ENCODE measurements at places on chromosomes 13 and 19.

DNA sequence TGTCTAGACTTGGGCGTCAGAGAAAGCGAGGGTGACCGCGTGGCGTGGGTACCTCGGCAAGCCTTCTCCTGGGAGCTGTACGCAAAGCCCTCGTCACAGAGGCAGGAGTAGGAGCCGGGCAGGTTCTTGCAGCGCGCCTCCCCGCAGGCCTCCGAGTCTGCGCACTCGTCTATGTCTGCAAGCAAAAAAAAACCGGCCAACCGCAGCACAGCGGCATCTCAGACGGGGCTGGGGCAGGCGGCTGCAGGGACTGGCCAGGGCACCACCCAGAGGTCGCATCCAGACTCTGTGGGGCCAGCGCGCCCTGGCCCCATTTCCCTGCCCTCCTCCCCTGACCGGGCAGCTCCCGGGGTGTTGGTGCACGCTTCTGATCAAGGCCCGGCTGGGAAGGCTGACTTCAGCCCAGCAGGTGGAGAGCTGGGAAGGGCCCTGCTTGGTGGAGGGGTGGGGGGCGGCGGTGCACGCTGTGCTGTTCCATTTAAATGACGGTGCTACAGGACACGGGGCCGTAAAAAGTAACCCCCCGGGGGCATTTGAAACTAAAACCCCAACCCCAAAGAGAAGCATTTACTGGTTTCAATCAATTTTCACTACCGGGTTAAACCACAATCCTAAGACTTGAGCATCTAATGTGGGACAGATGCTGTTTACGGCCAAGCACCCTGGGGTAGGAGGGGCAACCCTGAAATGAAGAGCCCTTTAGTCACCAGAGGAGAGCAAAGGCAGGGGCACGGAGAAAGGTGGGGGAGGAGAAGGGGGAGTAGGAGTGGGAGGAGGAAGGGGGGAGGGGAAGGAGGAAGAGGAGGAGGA is 28.2 kb downstream of the GAS6 start:
- DNase-seq = no peak

- DNase-seq = no peak
Measured at GRCh38 chr13:101489643-101490405, 37.3 kb downstream of the ITGBL1 start.

GRCh38 chr13:104920091-104920490 is 1615.4 kb downstream of the EFNB2 start:
- no peak for DNase-seq

GRCh38 chr13:89382981-89383380 is 1711.8 kb downstream of the SLITRK5 start:
- no peak for DNase-seq

GRCh38 chr19:670609-671075 is 5.5 kb upstream of the FSTL3 start:
- DNase-seq = no peak

DNA sequence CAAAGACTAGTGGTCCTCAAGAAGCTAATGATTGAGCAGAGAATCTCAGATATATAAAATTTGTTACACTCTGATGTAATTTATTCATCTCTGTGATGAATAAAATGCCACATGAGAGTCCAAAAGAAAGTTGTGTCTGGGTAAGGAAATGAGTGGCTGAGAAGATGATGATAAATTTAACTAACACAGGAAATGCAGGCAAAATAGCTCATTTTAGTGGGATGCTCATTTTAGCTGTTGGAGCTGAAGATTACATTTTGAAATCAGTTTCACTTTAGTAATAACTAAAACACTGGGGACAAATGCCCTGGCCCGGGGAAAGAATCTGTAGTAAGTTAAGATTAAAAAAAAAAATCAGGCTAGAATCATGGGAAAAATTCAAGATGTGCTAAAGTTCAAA is 35.2 kb downstream of the SPRY2 start:
- no peak for DNase-seq

GRCh38 chr19:9956956-9957355 is 20.6 kb upstream of the OLFM2 start:
- no peak for DNase-seq

DNA sequence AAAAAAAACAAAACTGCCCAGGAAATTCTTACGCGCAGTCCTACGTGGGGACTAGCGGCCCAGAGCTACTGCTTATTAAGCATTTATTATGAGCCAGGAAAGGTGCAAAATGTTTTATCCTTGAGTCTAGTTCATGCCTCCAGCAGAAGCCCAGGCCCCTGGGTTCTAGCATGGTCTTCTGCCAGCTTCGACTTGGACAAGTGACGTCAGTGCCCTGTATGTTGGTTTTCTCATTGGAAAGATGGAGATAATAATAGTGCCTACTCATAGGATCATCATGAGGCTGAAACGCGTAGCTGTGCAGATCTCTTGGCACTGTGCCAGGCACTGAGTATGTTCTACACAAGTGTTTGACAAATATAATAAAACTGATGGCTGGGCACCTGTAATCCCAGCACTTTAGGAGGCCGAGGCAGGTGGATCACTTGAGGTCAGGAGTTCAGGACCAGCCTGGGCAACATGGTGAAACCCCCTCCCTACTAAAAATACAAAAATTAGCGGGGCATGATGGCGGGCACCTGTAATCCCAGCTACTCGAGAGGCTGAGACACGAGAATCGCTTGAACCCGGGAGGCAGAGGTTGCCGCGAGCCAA is 12.4 kb upstream of the SULT2B1 start:
- no peak for DNase-seq

GRCh38 chr19:12933287-12934072 is at the start of gene FARSA:
Gene FARSA (minus strand): TSS chr19:12933711. CDS start chr19:12933696, 15 bp downstream.
- DNase-seq = peak; percentile 76

DNA sequence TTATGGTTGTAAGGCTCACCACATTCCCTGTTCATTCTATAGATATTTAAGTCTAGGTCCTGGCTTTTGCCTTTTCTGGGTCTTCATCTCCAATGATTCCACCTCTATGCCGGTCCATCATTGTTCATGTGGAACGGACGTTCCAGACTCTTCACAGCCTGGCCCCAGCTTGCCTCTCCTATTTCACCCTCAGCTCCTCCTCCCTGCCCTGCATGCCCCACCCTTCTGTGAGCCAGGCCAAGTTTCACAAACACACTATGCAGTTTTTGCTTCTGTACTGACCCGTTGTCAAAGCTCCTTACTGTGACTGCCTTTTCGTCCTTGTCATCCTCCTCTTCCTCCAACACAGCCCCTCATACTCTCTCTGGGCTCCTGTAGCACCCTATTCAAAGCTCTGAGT is 31.3 kb downstream of the TEX26 start:
- no peak for DNase-seq

DNA sequence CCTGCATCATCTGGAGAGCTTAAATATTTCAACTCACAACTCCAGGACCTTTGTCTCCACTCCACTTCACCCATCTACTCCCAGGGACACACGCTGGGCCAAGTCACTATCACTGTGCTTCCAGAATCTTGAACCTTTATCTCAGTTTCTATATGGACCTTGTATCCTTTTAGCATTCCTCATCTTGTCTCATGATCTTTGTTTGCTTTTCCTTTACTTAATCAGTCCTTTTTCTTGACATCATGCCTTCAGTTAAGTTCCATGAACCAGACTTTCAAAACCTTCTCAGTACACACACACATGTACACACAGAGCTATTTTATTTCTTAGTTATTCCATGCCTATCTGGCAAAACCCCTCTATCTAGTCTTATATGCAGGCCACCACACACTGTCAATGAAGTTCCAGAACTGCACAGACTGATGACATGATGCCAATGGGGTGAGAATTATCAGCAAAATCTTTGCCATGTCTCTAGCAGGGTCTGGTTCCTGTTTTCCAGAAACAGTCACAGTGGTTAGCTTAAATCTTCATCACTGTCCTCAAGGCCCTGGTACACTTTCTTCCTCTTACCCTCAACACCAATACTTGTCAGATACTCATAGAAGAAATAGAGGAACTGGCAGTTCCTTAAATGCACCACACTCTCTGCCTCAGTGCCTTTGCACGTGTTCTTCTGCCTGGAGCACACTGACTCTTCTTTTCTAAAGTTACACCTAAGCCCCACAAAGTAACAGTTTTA is 77.6 kb upstream of the STARD13 start:
- DNase-seq = peak; percentile 93

DNA sequence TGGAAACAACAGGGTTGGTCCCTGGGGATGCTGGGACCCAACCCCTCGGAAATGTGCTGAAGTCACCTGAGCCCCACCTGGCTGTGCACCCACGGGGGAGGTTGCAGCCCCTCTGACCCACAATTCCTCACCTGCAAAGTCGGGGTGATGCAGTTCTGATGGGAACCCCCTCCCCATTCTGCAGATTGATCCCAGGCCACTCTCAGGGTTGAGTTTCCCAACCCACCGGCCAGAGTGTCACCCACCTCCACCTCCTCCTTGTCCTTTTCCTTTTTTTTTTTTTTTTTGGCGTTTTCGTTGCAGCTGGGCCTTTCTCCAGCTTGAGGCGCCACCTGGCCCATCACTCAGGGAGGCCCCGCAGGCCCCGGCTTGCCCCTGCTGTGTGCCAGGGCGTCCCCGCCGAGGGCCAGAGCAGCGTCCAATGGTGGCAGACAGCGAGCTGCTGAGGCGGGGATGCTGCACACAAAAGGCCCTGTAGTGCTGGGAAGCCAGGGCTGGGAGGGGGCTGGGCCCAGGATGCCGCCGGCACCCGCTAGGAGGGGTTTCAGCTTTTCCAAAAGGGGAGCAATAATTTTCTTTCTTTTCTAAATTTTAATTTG is 4.6 kb downstream of the PIK3R2 start:
- no peak for DNase-seq

DNA sequence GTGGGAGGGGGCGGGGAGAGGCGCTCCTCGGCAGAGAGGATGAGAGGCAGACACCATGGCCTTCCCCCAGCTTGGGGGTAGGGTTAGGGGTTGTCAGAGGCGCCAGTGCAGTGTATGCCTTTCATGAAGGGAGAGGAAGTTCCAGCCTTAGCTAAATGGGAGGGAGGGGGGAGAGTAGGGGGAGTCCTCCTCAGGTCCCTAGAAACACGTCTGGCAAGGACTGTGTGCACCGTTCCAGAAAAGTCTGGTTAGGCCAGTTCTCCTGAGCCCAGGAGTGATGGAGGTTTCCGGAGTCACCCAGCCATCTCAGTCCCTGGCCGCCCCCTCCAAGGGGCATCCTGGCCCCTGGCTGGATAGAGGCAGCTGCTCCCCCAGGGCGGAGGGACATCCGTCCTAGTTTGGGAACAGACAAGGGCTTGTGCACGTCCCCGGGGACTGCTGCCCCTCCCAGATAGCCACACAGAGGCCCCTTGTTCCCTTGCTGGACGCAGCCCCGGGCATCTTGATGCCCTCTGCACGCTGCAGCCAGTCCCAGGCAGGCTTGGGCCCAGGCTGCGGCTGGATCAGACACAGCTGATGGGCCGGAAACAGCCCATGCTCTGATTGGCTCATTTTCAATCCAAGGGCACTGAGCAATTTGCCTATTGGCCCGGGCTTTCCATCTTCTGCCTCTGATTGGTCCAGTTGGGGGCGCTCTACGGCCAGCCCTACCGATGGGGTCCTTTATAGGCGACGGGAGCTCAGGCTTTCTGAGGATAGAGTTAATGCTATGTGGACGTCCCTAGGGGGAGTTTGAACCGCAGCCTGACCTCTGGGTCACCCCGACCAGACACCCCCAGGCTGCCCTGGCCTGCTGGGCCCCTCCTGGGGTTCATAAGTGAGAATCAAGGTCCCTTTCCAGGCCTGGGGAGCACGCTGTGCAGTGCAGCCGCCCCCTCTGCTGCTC is 3.8 kb downstream of the S1PR2 start:
- no peak for DNase-seq

- DNase-seq = no peak
Measured at GRCh38 chr19:17404621-17405249, 695 bp downstream of the BST2 start.

GRCh38 chr19:38875656-38876395 is 2.2 kb downstream of the RINL start:
- DNase-seq = no peak

DNA sequence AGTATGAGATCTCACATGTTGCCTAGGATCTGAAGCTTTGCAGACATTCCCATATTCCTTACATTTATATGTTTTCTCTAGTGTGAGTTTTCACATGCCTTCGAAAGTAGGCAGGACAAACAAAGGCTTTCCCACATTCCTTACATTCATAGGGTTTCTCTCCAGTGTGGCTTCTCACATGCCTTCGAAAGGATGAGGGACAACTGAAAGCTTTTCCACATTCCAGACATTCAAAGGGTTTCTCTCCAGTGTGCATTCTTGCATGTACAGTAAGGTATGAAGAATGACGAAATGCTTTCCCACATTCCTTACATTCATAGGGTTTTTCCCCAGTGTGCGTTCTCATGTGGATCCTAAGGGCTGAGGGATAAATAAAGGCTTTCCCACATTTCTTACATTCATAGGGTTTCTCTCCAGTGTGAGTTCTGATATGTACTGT is 14.2 kb downstream of the ZNF699 start:
- DNase-seq = no peak

- no peak for DNase-seq
Measured at GRCh38 chr13:44756276-44756810, 180.2 kb upstream of the TSC22D1 start.

GRCh38 chr13:45792827-45793303 is 58.7 kb downstream of the SIAH3 start:
- no peak for DNase-seq

GRCh38 chr13:75985132-75985531 is 349.0 kb downstream of the LMO7 start:
- DNase-seq = no peak

DNA sequence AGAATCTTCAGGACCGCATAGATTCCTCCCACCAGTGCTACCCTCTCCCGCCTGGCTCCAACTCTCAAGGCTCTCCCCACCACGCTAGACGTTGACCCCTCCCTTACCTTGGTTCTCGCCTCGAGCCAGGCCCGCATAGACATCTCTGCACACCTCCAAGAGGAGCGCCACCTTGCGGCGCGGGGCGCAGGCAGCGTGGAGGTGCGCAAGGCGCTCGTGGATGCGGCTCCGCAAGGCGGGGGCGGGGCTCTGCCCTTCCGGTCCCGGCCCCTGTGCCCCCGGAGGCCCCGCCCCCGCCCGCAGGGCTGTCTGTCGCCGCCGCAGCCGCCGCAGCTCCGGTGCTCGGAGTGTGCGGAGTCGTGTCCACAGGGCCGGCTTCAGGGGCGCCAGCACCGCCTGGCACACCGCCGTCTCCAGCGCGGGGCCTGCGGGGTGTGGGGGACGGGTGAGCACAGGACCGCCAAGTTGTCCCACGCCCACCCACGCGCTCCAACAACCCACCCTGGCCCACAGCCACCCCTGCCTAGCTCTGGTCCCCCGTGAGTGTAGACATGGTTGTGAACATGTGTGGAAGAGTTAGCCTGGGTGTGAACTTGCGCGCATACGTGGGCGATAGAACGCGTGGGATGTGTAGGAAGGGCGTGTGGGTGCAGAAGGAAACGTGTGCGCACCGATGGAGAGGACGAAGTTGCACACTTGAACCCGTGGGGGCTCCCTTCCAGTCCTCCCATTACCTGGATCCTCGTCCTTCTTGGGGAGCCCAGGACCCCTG is 8.1 kb downstream of the RINL start:
- DNase-seq = peak; percentile 74

DNA sequence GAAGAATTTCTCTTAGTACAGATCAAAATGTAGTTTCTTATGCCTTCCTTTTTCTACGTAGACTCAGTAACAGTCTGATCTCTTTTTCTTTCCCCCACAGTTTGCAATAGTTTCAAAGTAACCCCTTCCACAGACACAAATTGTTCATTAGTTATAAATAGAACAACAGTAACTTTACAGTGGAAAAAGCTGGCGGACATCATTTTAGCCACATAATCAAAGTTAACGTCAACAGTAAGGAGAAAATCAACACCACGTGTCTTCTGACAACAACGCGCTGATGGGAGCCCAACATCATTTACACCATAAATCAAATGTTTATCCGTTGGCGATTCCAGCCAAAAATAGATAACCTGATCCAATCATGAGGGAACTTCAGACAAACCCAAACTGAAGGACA is 76.8 kb downstream of the ANKRD10 start:
- DNase-seq = no peak

GRCh38 chr13:32911506-32911905 is 104.7 kb upstream of the KL start:
- peak; percentile 26 for DNase-seq
